ENCODE measurements at places on chromosomes 4 and X. TPM values are rescaled to one million over a fixed set of nuclear protein-coding genes. Genes with fewer than 3 reads are reported as not detected.

The SUPT20HL2 gene
- total RNA-seq: not detected

The WDFY3 gene
- total RNA-seq: 0.76 TPM

The NOX1 gene
- total RNA-seq: not detected

The PABPC5 gene
- not detected for total RNA-seq

The TCEAL3 gene
- total RNA-seq: 4.3 TPM

The FRAS1 gene
- total RNA-seq: 0.39 TPM

The SHROOM3 gene
- total RNA-seq: 0.22 TPM

The MGST2 gene
- 3.1 TPM for total RNA-seq

The XAGE1A gene
- total RNA-seq: not detected

The F11 gene
- not detected for total RNA-seq

DNA sequence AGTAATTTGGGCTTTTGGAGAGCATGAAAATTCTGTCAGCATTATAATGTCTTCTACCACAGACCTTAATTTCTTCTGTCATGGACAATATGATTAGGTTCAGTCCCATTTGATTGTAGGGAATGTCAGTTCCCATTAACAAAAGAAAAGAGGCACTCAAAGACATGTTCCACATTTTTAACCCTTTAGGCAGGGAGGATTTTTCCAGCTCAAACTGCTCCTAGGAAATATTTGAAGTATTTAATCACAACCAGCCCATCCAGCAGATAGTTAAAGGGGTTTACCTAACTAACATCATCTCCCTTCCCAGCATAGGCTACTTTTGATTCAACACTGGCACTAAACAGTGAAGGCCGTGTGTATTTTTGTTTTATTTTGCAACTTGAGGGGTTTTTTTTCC is 256.0 kb downstream of the DHX15 start:
- H3K36me3 ChIP-seq: no peaks in the 10 kb centered on the region
- no peaks in the 10 kb centered on the region for H3K27me3 ChIP-seq
- no peak for DNase-seq
- no peak overlapping the region for H3K4me3 ChIP-seq
- H3K27ac ChIP-seq: no peak overlapping the region
- no peaks in the 10 kb centered on the region for H3K4me1 ChIP-seq

DNA sequence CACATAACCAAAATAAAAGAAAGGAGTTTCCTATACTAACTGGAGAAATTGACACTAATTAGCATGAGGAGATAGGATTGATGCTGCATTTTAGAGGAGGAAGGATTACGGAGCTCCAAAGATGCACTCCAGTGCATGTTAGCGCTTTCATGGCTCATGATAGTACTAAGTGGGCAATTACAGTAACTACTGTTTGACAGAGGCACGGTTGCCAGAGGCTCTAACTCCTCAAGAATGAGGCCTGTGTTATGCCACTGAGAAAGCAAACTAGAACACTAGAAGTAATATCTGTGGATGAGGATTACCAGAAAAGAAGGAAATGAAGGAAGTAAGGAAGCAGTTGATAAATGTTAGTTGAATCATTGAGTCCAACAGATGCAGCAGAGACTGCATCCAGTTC is 19.6 kb upstream of the PDGFC start:
- H3K27me3 ChIP-seq: no peaks in the 10 kb centered on the region
- no peaks in the 10 kb centered on the region for H3K36me3 ChIP-seq
- no peak overlapping the region for H3K27ac ChIP-seq
- no peaks in the 10 kb centered on the region for H3K4me1 ChIP-seq
- no peak overlapping the region for H3K4me3 ChIP-seq
- no peak for DNase-seq

- no peak overlapping the region for H3K4me3 ChIP-seq
- no peak for DNase-seq
- H3K36me3 ChIP-seq: no peaks in the 10 kb centered on the region
- no peak overlapping the region for H3K27ac ChIP-seq
- no peaks in the 10 kb centered on the region for H3K27me3 ChIP-seq
Measured at GRCh38 chr4:102730968-102731533, 29.7 kb downstream of the MANBA start.

GRCh38 chr4:137129441-137129840 is 402.9 kb downstream of the PCDH18 start:
- no peaks in the 10 kb centered on the region for H3K36me3 ChIP-seq
- H3K27ac ChIP-seq: no peak overlapping the region
- H3K4me1 ChIP-seq: no peaks in the 10 kb centered on the region
- DNase-seq: no peak
- no peak overlapping the region for H3K4me3 ChIP-seq

DNA sequence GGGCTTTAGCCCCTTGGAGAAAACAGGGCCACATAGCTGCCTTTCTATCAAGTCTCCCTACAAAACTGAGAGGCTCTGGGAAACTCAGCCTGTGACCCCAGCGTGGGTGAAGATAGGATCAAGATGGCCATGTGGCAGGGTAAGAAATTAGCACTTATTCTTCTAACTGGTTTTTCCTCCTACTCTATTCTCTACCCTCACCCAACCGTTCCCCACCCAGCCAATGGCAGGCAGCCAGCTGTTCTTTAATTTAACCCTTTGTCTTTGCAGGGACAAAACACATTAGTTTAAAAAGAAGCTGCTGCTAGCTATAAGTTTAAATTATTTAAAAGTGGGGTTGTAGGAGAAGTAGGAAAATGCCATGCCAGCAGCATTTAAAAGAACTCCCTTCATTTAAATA is 2.8 kb downstream of the CLCN5 start:
- H3K36me3 ChIP-seq: no peaks in the 10 kb centered on the region
- H3K4me1 ChIP-seq: no peaks in the 10 kb centered on the region
- no peak for DNase-seq
- H3K27me3 ChIP-seq: no peaks in the 10 kb centered on the region

DNA sequence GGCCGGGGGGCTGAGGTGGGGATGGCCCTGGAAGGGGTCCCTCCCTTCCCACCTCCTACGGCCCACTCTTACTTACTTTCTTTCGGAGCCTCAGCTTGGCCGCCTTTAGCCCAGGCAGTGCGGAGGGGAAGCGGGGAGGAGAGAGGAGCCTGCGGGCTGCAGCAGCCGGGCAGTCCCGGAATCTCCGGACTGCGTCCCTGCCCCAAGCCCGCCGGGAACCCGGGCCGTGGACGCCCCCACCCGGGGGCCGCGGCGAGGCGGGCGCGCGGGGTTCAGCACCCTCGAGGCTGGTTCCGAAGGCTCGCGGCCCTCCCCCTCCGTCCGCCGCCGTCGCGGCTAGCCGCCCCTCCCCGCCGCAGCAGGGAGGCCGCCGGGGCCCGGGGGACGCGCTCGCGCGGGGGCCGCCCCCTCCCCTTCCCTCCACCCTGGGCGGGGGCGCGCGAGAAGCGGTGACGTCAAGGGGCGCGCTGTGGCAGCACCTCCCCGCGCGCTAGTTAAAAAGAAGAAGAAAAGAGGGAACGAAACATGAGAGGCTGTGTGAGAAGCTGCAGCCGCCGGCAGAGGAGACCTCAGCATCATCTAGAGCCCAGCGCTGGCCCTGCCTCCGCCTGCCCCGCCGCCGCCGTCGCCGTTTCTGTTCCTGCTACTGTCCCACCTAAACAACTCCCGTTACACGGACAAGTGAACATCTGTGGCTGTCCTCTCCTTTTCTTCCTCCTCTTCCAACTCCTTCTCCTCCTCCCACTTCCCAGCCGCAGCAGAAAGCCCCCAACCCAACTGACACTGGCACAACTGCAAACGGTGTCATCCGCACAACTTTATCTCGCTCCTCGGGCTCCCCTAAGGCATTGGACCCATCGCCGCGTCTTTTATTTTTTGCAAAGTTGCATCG is at the start of gene HHIP:
Gene HHIP (plus strand): TSS at position 526 of the 892 bp plus-strand sequence. CDS start 520 bp downstream, outside the sequence.
- DNase-seq: no peak
- peak within 1 kb of the TSS; percentile 90 for H3K4me3 ChIP-seq
- H3K36me3 ChIP-seq: no peaks in the 10 kb centered on the region
- peaks cover 24% of the 10 kb centered on the region for H3K27me3 ChIP-seq
- peaks cover 14% of the 10 kb centered on the region for H3K4me1 ChIP-seq

DNA sequence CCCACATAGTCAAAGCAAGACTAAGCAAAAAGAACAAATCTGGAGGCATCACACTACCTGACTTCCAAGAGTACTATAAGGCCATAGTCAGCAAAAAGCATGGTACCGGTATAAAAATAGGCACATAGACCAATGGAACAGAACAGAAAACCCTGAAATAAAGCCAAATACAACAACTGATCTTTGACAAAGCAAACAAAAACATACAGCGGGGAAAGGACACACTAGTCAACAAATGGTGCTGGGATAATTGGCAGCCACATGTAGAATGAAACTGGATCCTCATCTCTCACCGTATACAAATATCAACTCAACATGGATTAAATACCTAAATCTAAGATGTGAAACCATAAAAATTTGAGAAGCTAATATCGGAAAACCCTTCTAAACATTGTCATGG is 819.3 kb upstream of the FRG1 start:
- H3K27ac ChIP-seq: no peak overlapping the region
- no peaks in the 10 kb centered on the region for H3K4me1 ChIP-seq
- no peaks in the 10 kb centered on the region for H3K27me3 ChIP-seq
- no peaks in the 10 kb centered on the region for H3K36me3 ChIP-seq
- no peak for DNase-seq

GRCh38 chrX:38048886-38049285 is 42.5 kb downstream of the SYTL5 start:
- no peaks in the 10 kb centered on the region for H3K27me3 ChIP-seq
- no peak overlapping the region for H3K27ac ChIP-seq
- no peak for DNase-seq
- H3K4me1 ChIP-seq: no peaks in the 10 kb centered on the region
- H3K36me3 ChIP-seq: no peaks in the 10 kb centered on the region
- no peak overlapping the region for H3K4me3 ChIP-seq

DNA sequence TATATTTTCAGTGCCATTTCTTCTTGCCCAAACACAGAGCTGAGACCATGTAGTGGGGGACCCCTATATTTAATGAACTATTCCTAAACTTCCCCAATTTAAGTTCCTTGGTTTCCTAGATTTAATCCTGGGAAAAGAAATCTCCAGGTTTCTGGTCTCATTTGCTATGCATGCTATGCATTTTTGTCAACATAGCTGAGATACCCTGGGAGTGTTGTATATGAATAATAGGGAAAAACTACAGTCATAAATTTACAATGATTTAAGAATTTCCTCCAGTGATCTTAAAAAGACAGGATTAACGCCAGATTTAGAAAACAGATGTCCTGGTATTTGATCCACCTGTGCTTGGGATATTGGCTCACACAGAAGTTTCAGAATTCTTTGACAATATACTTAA is 136.8 kb upstream of the RAPGEF2 start:
- no peak overlapping the region for H3K4me3 ChIP-seq
- H3K27ac ChIP-seq: no peak overlapping the region
- no peaks in the 10 kb centered on the region for H3K4me1 ChIP-seq
- H3K27me3 ChIP-seq: no peaks in the 10 kb centered on the region
- DNase-seq: no peak

GRCh38 chr4:99300934-99301333 is 10.1 kb upstream of the ADH1A start:
- H3K27me3 ChIP-seq: no peaks in the 10 kb centered on the region
- no peaks in the 10 kb centered on the region for H3K4me1 ChIP-seq
- no peaks in the 10 kb centered on the region for H3K36me3 ChIP-seq
- no peak for DNase-seq

GRCh38 chr4:65508168-65508567 is 162.1 kb downstream of the EPHA5 start:
- no peaks in the 10 kb centered on the region for H3K4me1 ChIP-seq
- no peaks in the 10 kb centered on the region for H3K27me3 ChIP-seq
- no peak for DNase-seq
- H3K36me3 ChIP-seq: no peaks in the 10 kb centered on the region
- H3K4me3 ChIP-seq: no peak overlapping the region
- no peak overlapping the region for H3K27ac ChIP-seq

DNA sequence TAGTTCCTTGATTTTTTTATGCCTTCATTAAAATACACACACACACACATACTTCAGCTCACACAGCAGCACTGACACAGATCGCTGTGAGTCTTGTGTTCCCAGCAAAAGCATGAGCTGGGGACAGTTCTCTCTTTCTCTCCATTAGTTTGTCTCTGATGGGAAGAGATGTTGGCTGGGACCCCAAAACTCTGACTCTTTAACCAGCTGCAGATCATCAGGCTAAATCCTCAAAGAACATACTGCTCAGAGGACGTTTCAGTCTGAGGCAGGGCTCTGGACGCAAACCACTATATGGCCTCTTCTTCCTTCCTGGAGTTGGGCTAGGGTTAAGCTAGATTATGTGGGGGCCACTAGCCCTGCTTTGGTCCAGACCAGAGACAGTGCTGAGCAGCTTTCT is 109.6 kb downstream of the NHSL2 start:
- H3K27me3 ChIP-seq: peaks cover 11% of the 10 kb centered on the region
- H3K36me3 ChIP-seq: no peaks in the 10 kb centered on the region
- DNase-seq: no peak

- DNase-seq: no peak
- no peak overlapping the region for H3K4me3 ChIP-seq
- no peaks in the 10 kb centered on the region for H3K4me1 ChIP-seq
- H3K36me3 ChIP-seq: peaks cover 24% of the 10 kb centered on the region
- H3K27me3 ChIP-seq: no peaks in the 10 kb centered on the region
- no peak overlapping the region for H3K27ac ChIP-seq
Measured at GRCh38 chrX:1725472-1725871, 110.6 kb downstream of the ASMT start.

- H3K27ac ChIP-seq: no peak overlapping the region
- DNase-seq: no peak
- H3K4me3 ChIP-seq: no peak overlapping the region
- no peaks in the 10 kb centered on the region for H3K27me3 ChIP-seq
Measured at GRCh38 chr4:148288448-148288847, 153.8 kb downstream of the NR3C2 start.

DNA sequence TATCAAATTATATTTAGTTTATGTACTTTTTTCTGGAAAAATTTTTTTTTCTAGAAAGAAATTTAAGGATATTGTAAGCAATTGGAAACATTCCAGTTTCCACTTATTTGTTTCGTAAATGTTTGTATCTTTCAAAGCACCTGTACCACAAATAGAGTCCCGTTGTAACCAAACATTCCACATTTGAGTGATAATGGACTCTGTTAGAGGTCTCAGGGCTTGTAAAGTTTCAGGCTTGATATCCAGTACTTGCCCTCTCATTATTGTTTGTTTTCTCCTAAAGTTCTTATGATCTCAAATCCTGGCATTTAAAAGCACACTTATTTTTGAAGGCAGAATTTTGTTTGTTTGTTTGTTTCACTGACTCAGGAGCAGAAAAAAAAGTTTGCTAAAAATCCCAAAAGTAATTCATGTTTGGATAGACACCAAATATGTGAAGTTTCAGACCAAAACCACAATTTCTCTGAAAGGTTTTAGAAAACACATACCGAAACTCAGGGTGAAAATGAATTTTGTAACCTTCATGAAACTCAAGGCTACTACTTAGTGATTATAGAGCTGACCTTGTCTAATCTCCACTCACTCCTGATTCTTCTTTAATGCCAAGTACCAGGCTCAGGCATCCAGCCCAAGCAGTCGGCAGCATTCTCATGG is 5.7 kb upstream of the TMEM192 start:
- no peak overlapping the region for H3K27ac ChIP-seq
- no peaks in the 10 kb centered on the region for H3K36me3 ChIP-seq
- H3K27me3 ChIP-seq: no peaks in the 10 kb centered on the region
- no peak for DNase-seq
- no peak overlapping the region for H3K4me3 ChIP-seq

GRCh38 chr4:10639664-10640063 is 44.9 kb downstream of the CLNK start:
- no peak for DNase-seq
- H3K36me3 ChIP-seq: no peaks in the 10 kb centered on the region
- H3K4me3 ChIP-seq: no peak overlapping the region
- peaks cover 2% of the 10 kb centered on the region for H3K4me1 ChIP-seq
- no peak overlapping the region for H3K27ac ChIP-seq

GRCh38 chr4:1198098-1198844 is 25.9 kb upstream of the SPON2 start:
- H3K4me1 ChIP-seq: peaks cover 81% of the 10 kb centered on the region
- no peak overlapping the region for H3K4me3 ChIP-seq
- no peak for DNase-seq
- H3K27ac ChIP-seq: no peak overlapping the region
